ENCODE measurements at places on chromosomes 11 and 22.
A peak's percentile ranks its signal among the peaks of the same experiment; 100 is the strongest.

DNA sequence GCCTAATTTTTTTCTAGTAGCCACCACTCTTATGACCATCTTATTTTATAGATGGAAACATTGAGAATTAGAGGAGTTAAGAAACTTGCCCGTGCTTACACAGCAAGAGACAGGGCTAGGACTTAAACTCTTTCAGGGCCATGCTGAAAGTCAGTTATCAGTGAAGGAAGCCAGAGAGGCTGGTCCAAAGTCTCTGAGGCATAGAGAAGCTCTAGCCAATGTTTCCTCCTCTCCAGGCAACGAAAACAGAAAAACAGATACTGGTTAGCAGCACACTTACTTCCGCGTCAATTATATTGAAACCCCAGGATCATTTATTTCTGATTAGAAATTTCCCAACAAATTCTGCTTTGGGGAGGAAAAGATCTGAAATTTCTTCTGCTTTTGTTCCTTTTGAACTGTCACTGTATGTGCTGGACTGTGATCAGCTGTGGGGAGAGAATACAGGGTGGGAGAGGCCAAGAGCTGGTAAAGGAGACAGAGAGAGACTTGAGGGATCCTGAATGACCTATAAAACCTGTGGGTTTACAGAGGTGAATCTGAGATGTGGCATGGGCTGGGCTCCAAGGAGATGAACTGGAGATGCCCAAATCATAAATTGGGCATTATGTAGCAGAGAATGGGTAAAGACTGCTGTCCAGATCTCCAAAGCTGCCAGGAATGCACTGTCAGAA is 37.5 kb upstream of the CAPRIN1 start:
- DNase-seq: no peak

GRCh38 chr11:59923813-59924212 is 14.4 kb upstream of the OOSP1 start:
- DNase-seq: no peak

DNA sequence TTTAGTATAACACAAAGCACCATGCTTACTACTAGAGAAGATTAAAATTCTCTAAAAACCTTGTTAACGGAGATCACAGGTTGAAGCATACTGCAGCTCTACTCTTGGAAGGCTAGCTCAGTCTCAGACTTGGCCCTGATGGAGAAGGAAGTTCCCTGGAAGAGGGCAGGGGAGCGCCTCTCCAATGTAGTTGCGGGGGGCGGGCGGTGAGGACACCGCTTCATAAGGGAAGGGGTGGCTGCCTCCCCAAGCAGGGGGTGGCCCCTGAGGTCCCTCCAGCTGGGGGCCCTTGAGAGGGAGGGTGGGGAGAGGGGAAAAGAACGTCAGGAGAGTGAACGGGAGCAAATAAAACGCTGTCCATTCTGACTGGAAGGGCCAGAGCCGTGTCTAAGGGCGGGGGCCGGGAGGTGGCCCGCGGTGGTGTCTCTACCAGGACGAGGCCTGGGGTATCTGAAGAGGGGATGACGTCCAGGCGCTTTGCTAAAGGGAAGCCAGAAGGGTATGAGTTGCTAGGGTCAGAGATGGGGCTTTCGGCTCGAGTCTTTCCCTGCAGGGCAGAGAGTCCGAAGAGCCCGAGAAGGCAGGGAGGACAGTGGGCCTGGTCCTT is 553 bp upstream of the USP47 start:
- DNase-seq: no peak

DNA sequence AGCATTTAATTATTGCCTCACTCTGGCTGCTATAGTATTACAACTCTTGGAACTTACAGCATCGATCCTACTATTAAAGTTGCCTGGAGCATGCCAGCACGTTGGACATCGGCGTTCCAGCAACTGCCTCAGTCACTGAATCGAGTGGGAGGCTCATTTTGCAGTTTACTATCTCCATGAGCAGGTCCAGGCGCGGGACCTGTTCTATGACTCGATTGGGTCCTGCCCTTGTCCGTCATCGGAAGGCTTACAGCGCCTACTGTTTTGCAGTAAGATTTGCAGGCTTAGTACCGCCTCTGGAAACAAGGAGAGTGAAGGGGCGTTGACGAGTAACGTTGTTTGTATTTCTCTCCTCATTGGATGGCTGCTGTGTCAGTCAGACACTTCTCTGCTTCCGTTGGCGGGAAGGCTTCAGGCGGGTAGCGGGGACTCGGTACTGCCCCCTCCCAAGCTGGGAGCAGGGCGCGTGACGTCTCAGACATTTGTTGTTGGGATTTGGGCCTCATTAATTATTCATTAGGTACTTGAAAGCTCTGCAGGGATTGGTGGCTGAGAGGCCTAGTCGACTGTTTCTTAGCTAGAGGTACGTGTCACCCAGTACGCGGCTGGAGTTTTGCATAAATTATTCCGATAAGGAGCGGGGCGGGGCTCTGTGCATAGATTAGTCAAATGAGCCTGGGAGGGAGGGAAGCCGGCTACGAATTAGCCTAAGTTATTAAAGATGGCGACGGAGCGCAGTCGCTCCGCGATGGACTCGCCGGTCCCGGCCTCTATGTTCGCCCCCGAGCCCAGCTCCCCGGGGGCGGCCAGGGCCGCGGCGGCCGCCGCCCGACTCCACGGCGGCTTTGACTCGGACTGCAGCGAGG is at the start of gene GTPBP1:
TSS of gene GTPBP1 (plus strand) at position 710 of the 866 bp plus-strand sequence. CDS start at position 722, 12 bp downstream.
- peak; percentile 92 for DNase-seq

DNA sequence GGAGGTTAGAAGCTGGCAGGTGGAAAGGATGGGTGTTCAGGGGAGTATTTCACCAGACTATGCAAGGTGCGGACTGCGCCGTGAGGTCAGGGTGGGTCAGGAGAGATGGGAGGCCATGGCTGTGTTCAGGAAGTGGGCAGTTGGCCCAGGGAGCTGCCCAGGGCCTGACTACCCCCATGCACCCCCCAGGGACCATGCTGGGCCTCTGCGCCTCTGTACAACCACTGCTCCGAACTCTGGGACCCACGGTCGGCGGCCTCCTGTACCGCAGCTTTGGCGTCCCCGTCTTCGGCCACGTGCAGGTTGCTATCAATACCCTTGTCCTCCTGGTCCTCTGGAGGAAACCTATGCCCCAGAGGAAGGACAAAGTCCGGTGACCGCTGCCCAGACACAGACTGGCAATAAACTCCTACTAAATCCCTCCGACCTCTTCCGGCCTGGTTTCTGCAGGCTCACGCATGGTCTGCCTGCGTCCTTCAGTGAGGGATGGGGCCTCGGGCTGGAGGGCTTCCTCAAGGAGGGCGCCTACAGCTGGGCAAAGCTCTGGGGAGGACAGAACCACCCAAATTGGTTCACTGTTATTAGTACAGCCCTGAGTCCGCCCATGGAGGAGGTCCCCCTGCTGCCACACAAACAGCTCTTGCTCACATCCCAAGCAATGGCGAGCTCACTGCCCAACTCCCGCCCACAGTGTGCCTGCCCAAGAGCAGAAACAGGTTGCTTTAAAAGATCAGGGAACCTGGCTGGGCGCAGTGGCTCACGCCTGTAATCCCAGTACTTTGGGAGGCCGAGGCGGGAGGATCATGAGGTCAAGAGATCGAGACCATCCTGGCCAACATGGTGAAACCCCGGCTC is 4.2 kb downstream of the PHLDA2 start:
- DNase-seq: no peak

GRCh38 chr11:8908099-8908498 is 2.9 kb upstream of the AKIP1 start:
- no peak for DNase-seq

GRCh38 chr11:3796346-3796745 is 1.0 kb downstream of the NUP98 start:
- DNase-seq: no peak

GRCh38 chr11:27701355-27702105 is 1.3 kb upstream of the BDNF start:
- DNase-seq: no peak

- DNase-seq: no peak
Measured at GRCh38 chr11:9838961-9839360, 175.1 kb downstream of the SWAP70 start.

DNA sequence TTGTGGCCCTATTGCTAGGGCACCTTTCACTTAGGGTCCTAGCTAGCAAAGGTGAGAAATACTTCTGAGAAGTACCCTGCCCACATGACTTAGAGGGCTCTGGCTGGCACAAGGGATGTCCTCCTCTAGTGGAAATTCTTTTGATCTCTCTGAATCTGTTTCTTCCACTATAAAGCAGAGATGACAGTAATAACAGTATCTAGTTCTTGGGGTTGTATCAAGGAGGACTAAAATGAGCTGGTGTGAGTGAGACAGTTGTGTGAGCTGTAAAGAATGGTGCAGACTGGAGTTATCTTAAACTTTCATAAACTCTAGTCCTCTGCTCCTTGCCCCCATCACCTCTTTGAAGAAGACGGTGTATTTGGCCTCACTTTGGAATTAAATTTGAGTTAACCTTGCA is 157.8 kb upstream of the PLET1 start:
- DNase-seq: no peak

DNA sequence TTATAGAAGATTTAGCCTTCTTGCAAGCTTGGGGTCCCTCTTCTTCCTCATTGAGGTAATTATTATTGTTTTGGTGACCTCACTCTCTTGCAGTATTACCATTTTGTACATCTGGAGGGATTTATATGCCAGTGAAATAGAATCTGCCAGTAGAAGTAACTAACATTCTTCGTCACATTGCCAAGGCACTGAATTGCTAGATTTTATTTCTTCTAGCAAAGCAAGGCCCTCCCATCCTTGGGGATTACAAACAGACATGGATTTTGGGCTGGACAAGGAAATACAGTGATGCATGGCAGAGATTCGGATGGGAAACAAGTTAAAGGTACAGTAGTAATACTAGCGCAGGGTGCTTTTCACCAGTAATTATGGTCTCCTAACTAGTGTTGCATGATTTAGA is 7.8 kb downstream of the ADAMTS15 start:
- no peak for DNase-seq

DNA sequence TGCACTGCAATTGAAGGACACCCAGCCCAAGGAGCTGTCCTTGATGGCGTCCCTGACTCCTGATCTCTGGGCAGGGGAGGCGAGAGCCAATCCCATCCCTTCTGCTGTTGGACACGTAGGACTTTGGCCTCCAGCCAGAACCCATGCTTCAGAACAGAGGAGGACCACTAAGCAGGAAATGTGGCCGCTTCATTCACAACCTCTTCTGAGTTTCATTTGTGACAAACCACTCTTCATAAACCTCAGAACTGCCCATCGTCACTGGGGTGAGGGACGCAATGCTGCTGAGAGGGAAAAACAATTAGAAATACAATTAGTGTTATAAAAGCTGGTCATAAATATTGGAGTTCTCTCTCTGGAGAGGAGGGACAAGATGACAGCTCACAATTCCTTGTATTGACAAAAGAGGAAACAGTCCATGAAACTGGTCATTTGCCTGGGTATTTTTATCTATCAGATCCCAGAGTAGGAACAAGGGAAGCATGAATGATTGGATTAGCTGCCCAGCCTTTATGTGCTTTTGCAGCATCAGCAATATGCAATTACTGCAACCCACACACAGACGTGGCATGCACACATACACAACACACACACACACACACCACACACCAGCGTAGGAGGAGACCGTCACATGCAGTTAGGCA is 216.5 kb upstream of the CADM1 start:
- DNase-seq: no peak

DNA sequence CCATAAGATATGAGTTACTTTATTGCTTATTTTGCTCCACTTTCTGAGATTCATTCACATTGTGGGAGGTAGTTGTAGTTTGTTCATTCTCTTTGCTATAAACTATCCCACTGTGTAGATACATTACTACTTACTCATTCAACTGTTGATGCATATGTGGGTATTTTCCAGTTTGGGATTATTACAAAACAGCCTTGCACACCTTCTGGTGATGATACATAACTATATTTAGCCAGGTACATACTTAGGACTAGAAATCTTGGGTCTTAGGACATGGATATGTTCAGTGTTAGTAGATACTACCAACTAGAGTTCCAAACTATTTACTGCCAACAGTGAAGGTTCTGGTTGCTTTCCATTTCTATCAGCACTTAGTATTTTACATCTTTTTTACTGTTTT is 37.8 kb downstream of the BTG4 start:
- DNase-seq: no peak

DNA sequence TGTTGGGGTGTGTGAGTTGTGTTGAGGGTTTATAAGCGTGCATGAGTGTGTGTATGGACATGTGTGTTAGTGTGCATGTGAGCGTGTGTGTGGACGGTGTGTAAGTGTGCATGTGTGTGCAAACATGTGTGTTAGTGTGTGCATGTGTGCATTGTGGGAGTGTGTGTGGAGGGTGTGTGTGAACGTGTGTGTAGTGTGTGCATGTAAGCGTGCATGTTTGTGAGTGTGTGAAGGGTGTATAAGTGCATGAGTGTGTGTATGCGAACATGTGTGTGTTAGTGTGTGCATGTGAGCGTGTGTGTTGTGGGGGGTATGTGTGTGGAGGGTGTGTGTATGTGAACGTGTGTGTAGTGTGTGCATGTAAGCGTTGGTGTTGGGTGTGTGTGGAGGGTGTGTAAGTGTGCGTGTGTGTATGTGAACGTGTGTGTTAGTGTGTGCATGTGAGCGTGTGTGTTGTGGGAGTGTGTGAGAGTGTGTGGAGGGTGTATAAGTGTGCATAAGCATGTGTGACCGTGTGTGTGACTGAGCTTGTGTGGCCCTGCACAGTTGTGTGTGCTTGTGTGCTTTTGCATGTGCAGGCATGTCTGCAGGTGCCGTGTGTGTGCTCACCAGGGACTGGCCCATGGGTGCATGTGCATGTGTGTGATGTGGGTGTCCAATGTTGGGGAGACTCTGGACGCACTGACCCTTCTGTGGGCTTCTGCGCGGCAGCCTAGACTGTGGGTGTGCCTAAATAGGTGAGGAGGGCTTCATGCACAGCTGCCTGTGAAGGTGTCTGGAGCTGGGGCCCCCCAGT is 866.2 kb downstream of the TBC1D22A start:
- no peak for DNase-seq

- no peak for DNase-seq
Measured at GRCh38 chr22:40387746-40388145, 17.4 kb downstream of the SGSM3 start.

DNA sequence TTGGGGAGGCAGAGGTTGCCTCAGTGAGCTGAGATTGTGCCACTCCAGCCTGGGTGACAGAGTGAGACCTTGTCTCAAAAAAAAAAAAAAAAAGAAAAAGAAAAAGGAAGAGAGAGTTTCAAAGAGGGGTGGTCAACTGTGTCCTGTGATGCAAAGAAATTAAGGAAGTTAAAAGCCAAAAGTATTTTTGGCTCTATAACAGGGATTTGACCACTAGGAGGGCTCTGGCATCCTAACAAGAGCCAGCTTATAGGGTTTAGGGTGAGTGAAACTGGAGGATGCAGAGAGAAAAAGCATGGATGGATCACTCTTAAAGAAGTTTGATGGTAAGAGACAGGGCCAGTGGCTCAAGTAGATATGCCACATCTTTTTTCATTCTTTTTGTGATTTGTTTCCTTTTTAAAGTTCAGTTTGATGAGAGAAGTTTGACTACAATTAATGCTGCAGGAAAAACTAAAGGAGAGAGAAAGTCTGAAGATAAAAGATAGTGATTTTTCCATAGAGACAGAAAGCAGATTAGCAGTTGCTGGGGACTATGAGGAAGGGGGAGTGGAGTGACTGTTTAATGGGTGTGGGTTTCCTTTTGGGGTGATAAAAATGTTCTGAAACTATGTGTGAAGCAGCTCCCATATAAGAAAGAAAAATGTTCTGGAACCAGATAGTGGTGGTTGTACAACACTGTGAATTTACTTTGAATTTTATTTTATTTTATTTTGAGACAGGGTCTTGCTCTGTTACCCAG is 11.1 kb upstream of the MICAL2 start:
- no peak for DNase-seq

Measured in stimulated activated CD8-positive, alpha-beta memory T cell treated with anti-CD3 and anti-CD28 coated beads, Interleukin-4, amount 100 ng/mL, for 1 hour (primary cell).